Activated gamma-delta T cell treated with Interleukin-2 at 50 U/mL for 16 hours (primary cell): ENCODE measurements at places on chromosomes 7 and 10.

- no peak for DNase-seq
Measured at GRCh38 chr7:84529480-84530205, 335.1 kb upstream of the SEMA3A start.

DNA sequence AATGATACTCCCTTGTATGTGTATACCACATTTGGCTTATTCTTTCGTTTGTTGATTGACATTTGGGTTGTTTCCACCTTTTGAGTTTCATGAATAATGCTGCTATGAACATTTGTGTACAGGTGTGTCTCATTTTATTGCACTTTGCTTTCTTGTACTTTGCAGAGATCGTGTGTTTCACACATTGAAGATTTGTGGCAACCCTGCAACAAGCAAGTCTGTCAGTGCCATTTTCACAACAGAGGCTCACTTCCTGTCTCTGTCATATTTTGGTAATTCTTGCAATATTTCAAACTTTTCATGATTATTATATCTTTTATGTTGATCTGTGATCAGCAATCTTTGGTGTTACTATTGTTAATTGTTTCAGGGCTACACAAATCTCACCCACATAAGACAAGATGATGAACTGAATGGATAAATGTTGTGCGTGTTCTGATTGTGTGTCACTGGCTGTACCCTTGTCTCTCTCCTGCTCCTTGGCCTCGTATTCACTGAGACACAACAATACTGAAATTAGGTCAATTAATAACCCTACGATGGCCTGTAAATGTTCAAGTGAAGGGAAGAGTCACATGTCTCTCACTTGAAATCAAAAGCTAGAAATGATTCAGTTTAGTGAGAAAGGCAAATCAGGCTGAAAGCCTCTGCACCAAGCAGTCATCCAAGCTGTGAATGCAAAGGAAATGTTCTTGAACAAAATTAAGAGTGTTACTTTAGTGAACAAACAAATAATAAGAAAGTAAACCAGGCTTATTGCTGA lies 133.6 kb upstream of the JCAD start:
- DNase-seq: no peak

GRCh38 chr7:152668975-152669374 lies 7.0 kb downstream of the XRCC2 start:
- DNase-seq: no peak

DNA sequence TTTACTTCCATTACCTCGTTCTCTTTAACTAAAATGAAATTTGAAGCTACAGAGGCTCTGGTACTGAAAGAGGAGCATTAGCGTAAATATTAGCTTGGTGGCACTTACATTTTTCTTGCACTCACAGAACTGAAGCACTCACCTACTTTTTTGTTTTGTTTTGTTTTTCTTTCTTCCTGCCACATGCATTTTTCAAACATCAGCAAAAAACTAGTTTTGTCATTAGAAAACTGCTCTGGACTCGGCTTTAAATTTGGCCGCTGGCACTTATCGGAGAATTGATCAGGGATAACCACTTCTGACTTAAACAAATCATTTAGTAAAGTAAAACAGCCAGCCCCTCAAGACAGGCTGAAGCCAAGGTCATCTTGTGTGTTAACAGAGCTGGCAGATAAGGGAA lies 216.3 kb downstream of the SFMBT2 start:
- no peak for DNase-seq

DNA sequence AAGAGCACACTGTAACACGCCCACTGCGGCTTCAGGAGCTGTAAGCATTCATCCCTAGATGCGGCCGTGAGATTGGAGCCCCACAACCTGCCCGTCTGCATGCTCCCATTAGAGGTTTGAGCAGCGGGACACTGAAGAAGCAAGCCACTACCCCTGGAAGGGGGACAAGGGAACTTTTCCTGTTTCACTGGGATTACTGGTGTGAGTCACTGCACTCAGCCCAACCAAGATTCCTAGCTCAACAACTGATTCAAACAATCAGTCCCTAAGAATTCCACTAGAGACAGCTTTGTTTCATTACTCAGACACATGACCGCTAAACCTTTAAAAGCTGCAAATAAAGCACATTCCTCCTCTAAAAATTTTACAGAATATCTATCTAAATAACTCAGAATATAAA lies 69.8 kb downstream of the ORC5 start:
- no peak for DNase-seq

DNA sequence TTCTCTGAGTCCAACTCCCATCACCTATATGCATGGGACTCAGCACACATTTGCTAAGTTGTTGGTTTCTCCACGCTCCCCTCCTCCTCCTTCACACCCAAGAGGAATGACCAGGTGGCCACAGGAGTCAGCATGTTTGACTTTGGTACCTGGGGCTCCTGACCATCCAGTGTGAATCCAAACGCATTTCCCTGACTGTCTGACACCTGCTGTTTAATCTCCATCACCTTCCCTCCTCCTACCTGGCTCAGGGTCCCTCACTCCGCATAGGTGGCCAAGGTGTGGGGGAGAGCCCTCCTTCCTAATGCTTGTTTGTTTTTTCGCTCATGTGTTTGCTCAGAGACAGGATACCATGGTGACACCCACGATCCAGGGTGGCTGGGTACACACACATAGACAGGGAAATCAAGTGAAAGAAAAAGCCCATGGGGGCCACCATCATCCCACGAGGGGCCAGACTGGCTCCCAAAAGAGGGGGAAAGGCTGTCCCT lies 194.9 kb downstream of the KCNMA1 start:
- DNase-seq: no peak

DNA sequence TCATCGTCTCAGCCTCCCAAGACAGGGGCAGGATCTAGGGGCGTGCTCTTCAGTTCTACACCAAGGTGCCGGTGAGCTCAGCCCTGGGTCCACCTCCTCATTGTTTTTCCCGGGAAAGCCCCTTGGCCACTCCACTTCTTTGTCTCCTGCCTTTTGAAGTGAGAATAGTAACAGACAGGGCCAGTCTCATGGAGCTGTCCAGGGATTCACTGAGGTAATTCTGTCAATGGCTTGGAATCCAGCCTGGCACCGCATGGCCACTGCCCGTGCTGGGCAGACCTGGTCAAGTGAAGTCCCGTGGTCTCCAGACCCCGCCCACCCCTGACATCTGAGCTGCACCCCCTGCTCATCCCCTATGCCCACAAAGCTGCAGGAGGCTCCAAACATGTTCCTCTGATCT lies 138.9 kb downstream of the TNS3 start:
- no peak for DNase-seq

DNA sequence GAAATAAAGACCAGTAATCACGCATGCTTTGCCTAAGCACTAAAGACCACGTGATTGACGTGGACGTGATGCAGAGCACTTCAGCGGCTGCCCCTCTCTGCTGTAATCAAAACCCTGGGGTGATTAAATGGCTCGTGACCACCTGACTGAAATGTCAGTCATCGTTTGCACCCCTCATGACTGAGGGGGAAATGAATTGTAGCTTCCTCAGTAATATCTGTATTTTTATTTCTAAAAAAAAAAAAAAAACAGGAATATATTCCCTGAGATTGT lies 148.1 kb upstream of the RSU1 start:
- DNase-seq: no peak

DNA sequence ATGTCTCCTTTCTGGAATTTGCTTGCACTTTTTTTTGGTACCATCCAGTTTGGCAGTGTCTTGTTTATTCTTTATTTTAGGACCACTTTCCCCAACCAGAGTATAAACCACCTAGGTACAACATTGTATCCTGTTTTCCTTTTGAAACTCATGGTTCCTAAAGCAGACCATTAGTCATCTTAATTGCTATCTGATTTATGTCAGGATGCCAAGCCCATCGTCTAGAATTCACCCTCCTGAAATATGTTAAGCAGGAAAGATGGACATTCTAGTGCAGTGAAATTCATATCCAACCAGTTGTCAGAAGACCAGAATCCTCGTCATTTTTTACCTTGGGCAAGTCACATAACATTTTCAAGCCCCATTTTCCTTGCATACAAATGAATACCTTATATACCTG lies 223.6 kb upstream of the KMT2E start:
- DNase-seq: no peak

GRCh38 chr10:118720685-118721538 lies 33.9 kb downstream of the CACUL1 start:
- DNase-seq: peak; percentile 70

- DNase-seq: no peak
Measured at GRCh38 chr10:65133652-65134051, 1612.5 kb downstream of the REEP3 start.

- no peak for DNase-seq
Measured at GRCh38 chr7:114554781-114555537, 140.3 kb downstream of the FOXP2 start.

- no peak for DNase-seq
Measured at GRCh38 chr7:75920431-75921161, 5.6 kb downstream of the POR start.

GRCh38 chr7:80937336-80937735 lies 18.5 kb upstream of the SEMA3C start:
- DNase-seq: no peak

DNA sequence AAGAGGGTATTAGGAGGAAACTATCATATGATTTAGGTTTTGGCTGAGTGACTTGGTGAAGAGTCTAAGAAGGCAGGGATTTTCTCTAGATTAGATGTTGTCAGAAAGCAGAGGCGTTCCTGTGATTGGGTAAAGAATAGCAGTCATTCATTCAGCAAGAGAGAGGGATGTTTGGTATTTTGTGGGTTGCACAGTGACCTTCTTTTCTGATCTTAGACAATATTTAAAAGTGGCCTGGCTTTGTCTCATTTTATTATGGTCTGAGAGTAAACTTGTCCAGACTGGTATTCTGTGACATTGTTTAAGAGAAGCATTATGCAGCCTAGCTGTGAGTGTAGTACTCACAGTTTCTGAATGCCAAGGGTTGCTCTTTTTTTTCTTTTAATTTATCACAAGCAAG lies 18.5 kb downstream of the HYAL4 start:
- DNase-seq: no peak

- no peak for DNase-seq
Measured at GRCh38 chr10:20993389-20993788, 96.3 kb upstream of the NEBL start.

DNA sequence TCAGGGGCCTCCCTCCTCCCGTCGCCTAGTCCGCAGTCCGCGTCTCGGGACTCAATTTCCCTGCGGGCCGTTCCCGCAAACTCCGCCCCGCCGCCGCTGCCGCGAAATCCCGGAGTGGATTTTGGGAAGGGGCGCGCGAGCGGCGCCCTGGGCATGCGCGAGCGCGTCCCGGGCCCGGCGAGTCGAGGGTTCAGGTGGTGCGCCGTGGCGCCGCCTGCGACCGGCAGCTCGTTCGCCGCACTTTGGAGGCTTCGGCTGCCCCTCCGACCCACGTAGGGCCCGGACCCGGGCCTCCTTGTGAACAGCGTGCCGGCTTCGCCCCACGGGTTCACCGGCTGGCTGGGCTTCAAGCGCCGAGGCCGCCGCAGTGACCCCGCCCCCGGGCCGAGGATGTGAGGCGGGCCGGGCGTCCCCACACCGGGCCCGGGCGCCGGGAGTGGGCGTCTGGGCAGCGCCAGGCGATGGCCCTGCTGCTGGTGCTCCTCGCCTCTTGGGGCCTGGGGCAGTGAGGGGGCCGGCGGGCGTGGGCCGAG lies at the start of gene PLEKHA8:
Gene PLEKHA8 (plus strand): TSS at position 197 of the 533 bp plus-strand sequence. CDS start 351 bp downstream, outside the sequence.
- DNase-seq: peak; percentile 85

- no peak for DNase-seq
Measured at GRCh38 chr7:70542750-70543376, 589.1 kb upstream of the GALNT17 start.

DNA sequence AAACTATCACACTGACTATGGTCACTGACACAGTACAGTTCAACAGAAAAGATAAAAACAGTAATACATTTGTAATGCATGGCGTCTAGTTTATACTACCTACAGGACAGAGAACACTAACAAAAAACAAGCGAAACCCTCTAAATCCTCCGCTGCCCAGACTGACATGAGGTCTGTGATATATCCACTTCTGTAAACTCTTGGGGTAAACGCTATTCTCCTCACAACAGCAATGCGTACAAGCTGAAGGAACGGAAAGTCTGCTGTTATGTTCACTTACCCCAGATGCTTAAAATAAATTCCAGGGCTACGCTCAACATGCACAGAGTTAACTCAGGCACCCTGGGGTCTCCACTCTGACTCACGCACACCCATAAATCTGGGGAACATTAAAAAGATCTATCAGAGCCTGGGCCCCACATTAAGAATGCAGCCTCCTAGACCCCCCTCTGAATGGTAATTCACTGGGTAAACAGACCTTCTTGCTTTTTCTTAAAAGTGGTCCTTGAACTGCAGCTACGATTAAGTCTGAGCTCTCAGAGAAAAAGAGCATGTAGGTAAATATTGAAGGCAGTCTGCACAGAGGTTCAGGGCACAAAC lies 105.6 kb downstream of the CTBP2 start:
- DNase-seq: no peak

DNA sequence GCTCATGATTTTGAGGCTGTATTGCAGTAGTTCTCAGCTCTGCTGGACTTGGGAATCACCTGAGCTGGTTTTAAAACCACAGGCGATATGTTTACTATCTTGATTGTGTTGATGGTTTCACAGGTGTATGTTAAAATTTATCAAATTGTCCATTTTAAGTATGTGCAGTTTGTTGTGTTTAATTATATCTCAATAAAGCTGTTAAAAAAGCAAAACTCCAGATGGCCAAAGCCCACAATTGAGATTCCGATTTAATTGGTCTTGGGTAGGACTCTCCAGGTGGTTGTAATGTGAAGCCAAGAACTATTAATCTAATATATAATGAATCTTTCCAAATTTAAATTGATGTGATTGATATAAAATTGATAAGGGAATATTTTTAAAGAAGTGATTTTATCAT lies 48.6 kb downstream of the NRCAM start:
- DNase-seq: no peak

DNA sequence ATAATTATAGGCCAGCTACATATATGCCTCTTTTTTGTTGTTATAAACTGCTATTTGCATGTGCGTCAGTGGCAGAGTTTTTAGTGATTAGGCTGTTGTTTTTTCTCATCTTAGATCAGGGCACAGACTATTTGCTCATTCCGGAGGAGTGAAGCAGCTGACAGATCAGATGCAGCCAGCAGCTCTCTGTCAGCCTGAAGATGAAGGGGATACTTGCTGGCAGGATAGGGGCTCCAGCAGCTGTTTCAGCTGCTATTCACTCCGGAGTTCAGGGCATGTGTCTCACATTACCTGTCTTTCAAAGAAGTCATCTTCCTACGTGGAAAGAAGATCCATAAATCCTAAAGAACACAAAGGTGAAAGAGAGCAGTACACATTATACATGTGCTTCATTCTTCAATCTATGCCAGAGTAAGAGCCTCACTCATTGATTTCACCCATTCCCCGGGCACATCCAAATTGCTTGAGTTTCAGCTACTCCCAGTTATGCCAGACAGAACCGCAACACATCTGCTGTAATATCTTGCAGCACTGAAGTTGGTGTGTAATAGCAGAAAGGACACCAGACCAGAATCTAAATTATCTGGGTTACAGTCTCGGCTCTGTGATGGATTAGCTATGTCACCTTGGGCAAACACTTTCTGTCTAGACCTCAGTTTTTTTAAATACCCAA lies 182.8 kb upstream of the CHRM2 start:
- no peak for DNase-seq

DNA sequence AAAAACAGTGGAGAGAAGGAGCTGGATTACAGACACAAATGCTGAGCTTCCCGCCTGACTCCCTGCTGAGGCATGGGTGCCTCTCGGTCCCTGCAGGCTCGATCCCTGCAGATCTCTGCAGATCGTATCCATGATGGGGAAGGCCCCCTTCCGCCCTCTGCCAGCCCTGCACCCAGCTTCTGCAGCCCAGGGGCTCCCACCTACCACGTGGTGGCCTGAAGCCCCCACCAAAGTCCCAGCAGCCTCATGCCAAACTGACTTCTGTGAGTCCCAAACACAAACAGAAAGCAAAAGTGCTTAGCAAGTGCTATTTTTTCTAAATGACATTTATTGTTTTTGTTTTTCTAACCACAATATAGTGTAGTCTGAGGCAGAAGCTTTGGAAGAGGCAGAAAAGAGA lies 127.1 kb upstream of the CHST15 start:
- DNase-seq: no peak
